ENCODE measurements at places on chromosomes 6 and 20. TPM values are rescaled to one million over a fixed set of nuclear protein-coding genes. Genes with fewer than 3 reads are reported as not detected.

Gene EFCAB8
- under 0.01 TPM for total RNA-seq

Gene SMLR1
- total RNA-seq = not detected

Gene RAET1E
- total RNA-seq = under 0.01 TPM

Gene SNAP25
- total RNA-seq = 0.27 TPM

Gene RFX6
- total RNA-seq = not detected

Gene LTB
- total RNA-seq = 31.0 TPM

Gene GSTA2
- total RNA-seq = not detected

Gene CFB
- 0.54 TPM for total RNA-seq

Gene TXLNB
- 0.81 TPM for total RNA-seq

Gene ME1
- under 0.01 TPM for total RNA-seq

Gene OPRM1
- total RNA-seq = under 0.01 TPM

Gene TMEM170B
- 1.6 TPM for total RNA-seq

Gene BHLHE23
- total RNA-seq = 1.3 TPM

Gene IMPG1
- not detected for total RNA-seq

Gene GABRR1
- total RNA-seq = not detected

Gene BPIFB4
- total RNA-seq = not detected

Gene ABHD12
- 20.2 TPM for total RNA-seq

Gene IRF4
- 0.81 TPM for total RNA-seq

Gene SAMD5
- not detected for total RNA-seq

Gene FNDC11
- 1.3 TPM for total RNA-seq

Gene ELOVL4
- under 0.01 TPM for total RNA-seq

Gene ATP6V1G2
- total RNA-seq = 1.1 TPM

Gene OPRL1
- 10.5 TPM for total RNA-seq

Gene SLC35D3
- total RNA-seq = under 0.01 TPM

Gene STX11
- 32.3 TPM for total RNA-seq

Gene EMILIN3
- under 0.01 TPM for total RNA-seq

Gene KHDRBS2
- total RNA-seq = 6.5 TPM

Gene DDX43
- 0.54 TPM for total RNA-seq

Gene JAG1
- total RNA-seq = 5.4 TPM

Gene C20orf202
- under 0.01 TPM for total RNA-seq

Gene CCN6
- not detected for total RNA-seq

Data from hematopoietic multipotent progenitor cell (in vitro differentiated cells).